AG04449 (cell line): ENCODE measurements at places on chromosomes 11 and 22.

DNA sequence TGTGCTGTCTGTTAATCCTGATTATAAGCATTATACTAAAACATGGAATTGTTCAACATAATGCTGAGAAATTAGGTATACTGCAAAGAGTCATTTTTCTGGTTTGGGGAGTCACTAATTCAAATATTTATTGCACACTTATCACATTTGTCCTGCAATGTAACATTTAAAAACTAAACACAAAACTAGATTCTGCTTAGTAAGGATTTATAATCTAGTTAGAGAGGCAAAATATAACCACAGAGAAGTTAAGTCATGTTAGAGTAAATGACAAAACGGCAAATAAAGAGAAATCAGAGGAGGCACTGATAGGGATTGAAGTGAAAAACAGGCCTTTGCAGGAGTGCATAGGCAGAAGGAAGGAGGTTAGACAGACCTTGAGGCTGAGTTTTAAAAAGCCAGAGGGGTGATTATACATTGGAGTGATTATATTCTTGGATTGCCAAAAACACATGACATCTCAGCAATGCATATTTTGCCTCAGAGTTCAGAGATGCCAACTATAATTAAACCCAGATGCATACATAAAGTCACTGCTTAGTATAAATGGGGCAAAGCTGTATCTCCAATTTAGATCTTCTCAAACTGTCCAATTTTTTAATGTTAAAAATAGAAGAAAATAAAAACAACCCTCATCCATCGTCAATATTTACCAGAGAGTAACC lies 49.7 kb downstream of the CCDC34 start:
- DNase-seq = no peak

DNA sequence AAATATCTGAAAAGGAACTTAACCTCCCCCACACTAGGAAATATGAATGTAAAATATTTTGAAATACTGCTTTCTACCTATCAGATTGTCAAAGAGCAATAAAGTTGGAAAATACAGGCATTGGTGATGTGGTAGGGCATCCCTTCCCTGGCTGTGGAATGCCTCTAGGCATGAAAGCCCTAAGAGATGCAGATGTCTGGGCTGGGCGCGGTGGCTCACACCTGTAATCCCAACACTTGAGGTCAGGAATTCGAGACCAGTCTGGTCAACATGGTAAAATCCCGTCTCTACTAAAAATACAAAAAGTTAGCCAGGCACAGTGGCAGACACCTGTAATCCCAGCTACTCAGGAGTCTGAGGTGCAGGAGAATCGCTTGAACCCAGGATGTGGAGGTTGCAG lies 22.0 kb downstream of the ARAP1 start:
- DNase-seq = no peak

DNA sequence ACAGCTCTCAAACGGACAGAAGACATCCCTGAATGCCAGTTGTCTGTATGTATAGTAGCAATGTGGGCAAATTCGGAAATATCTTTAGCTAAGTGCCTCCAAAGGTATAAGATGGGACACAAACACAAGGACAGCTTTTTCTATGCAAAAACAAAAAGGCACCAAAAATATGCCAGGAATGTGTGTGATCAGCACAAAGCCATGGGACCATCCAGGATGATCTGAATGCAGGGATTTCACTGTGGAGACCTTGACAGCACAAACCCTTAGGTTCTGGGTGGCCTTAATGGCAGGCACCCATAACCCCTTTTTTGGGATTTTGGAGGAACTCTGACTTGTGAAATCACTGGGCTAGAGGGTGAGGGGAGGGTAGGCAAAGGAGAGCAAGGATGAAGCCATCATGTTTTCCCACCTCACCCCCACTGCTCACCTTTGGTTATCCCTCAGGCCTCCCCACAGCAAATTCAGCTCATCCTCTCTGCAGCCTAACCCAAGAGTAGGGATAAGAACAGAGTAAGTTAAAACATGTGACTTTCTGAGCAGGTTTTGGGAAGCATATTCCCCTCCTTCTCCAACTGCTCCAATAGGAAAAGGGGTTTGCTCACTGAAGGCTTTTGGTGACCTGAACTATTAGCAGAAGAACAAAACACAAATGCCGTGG lies 154.6 kb downstream of the SNX19 start:
- no peak for DNase-seq

GRCh38 chr11:1460986-1461825 lies 25.4 kb downstream of the MOB2 start:
- no peak for DNase-seq

DNA sequence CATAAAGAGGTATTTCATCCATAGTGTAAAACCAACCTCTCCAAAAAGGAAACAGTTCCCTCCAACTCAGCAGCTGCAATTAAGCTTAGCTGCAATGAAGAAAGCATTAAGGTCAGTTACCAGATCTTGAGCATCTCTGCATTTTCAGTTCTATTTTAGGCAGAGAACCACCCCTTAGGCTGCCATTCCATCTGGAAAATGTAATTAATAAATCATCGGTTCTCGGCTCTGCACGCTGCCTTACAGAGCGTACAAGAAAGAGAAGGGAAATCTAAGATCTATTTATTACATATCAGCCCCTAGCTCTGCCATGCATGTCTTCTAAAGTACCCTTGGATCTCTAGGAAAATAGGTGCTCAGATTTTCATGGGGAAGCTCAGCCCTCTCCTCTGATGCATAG lies 71.5 kb downstream of the RCN1 start:
- no peak for DNase-seq

- no peak for DNase-seq
Measured at GRCh38 chr11:101305496-101305895, 175.9 kb upstream of the PGR start.
